ENCODE measurements at places on chromosomes 3 and 15.

DNA sequence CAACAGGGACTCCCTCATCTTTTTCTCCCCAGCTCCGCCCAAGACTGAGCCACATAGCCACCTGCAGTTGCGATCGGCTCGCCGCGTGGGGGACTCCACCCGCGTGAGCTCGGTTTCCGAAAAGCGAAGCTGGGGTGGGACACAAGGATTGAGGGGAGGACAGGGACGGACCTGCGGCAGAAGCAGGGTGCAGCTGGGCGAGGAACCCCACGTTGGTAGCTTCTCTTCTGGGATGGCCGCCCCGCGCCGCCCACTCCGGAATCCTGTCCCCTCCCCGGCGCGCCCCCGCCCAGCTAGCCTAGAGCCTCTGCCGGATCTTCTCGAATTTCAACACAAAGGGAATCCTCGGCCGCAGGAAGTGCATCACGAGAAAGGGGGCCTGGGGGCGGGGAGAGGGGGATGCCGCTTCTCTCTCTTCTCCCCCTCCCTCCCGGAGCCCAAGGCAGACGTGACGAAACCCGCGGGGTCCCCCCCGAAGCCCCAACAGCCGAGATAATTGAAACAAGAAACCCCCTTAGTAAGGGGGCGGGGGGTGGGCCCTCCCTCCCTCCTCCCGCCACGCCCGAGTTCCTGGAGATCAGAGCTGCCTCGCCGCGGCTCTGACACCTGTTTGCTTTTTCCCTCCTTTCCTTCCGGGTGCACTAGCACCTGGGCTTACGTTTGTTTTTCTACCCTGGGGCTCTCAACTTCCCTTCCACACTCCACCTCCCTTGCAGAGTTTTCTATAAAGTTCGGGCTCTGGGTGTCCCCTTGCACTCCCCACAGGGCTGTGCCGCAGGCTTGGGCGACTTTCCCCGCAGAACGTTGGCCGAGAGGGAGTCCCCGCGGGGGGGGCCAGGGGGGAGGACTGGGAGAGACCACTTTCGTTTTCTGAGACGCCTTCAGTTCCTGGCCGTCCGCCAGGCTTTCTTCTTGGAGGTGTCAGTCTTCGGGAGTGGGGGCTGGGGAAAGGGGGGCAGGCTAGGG lies 1.3 kb upstream of the KCNH8 start:
- peak; percentile 94 for DNase-seq

DNA sequence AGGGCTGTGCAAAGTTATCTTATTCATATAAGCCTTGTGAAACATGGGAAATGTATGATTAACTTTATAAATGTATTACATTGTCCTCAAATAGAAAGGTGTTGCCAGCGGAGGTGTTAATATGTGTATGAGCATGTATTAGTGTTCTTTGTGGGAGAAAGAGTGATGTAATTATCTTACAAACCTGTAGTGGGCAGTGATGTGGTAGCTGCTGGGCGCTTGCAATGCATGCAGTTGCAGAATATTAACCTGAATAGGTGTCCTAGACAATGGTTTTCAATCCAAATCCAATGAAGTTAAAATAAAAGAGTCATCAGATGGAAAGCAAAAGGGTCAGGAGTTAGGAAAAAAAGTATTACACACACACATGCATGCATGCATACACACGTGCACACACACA lies 881.3 kb upstream of the CADM2 start:
- DNase-seq: no peak

DNA sequence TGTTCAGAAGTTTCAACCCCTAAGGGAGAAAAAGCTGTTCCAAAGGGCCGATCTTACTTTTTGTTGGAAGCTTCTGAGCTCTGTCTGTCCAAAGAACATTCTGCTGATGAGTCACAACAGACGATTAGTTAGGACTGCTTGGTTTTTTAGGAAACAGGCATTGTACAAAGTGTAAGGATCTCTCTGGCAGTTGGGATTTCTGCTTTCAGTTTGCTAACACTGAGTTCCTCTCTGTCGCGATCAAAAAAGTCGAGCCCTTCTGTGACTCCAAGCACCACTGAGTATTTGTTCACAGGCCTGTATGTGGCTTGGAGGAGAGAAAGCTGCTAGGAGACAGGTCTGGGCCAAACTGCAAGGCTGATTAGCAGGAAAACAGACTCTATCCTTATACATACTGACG lies 91.8 kb upstream of the PFN2 start:
- peak; percentile 74 for DNase-seq

DNA sequence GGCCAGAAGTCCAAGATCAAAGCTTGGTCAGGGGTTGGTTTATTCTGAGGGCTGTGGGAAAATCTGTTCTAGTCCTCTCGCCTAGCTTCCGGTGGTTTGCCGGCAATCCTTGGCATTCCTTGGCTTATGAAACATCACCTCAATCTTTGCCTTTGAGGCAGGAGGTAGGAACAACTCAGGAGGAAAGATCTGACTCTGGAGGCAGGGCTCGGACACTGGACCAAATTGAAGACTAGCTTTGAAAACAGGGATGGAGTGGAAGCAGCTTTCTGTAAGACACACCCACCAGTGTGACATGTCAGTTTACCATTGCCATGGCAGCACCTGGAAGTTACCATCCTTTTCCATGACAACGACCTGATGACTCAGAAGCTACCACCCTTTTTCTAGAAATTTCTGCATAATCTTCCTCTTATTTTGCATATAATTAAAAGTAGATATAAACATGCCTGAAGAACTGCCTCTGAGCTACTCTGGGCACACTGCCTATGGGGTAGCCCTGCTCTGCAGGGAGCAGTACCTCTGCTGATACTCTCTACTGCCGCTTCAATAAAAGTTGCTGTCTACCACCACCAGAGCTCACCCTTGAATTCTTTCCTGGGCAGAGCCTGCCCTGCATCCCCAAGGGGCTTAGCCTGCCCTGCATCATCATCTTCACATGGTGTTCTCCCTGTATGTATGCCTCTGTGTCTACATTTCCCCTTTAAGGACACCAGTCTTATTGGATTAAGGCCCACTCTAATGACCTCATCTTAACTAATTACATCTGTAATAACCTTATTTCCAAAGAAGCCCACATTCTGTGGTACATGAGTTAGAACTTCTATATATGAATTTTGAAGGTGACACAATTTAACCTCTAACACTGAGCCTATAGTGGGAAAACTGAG lies 38.3 kb upstream of the TM4SF4 start:
- no peak for DNase-seq

GRCh38 chr3:50912746-50913145 lies 238.0 kb downstream of the DOCK3 start:
- DNase-seq: no peak

- no peak for DNase-seq
Measured at GRCh38 chr3:103657756-103658155, 1222.9 kb downstream of the ZPLD1 start.

DNA sequence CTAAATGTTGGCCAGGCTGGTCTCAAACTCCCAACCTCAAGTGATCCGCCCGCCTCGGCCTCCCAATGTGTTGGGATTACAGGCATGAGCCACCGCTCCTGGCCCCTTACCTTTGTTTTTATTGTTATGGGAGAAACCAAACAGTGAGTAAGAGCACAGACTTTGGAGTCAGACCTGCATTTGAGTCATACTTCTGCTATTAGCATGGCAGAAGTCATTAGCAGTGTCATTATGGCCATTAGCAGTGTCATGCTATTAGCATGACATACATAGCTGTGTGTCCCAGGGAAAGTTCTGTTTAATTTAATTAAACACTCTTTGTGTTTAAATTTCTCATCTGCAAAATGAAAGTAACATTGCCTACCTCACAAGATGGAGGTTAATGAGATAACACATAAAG lies 54.8 kb downstream of the SQOR start:
- DNase-seq: no peak

DNA sequence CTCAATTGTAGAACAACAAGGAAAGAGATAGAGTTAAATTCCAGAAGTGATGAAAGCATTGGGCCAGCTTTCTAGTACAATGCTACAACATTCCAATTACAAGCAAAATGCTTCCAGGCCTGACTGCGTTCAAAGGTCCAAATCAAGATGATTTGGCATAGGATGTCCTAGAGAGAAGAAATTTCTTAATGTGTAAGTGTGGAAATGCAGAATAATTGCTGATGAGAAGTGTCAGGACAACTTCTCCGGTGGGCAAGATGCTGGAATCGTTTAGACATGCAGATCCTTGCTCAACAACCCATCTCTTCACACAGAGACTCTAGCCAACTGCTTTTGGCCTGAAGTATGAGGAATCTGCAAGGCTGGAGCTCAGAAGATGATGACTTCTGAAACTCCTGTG lies 71.1 kb upstream of the PDZRN3 start:
- DNase-seq: no peak

DNA sequence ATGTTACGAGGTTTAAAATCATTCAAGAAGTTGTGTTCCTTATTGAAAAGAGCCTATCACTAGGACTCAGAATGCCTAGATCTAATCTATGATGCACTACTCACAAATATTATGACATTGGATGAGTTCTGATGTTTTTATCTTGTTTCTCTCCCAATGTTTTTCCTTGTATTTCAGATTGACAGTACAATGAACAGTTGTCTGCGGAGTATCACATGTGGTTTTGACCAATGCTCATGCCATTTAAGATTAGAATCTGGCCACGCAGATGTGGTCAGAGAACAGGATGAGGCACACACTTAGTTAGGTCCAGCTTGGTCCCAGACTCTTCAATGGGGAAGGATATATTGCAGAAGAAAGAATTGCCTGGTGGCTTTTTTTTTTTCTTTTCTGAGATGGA lies 25.6 kb upstream of the CCDC50 start:
- DNase-seq: no peak

DNA sequence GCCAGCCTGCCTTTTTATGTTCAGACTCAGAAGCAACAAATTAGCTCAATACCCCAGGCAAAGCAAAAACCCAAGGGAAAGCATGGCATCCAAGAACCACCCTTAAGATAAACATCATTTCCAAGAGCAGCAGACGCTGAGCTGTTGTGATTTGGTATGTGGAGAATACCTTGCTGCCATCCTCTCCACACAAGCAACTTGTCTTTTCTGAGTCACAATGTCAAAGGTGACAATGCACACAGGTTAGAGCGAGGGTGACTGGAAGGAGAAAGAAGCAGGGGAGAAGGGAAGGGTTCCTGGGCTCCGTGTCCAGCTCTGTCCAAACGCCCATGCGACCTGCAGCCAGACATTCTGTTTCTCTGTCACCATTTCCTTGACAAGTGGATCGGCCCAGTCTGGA lies 6.0 kb downstream of the PCSK6 start:
- DNase-seq: no peak

GRCh38 chr15:42577514-42578031 lies 2.2 kb downstream of the STARD9 start:
- peak; percentile 69 for DNase-seq

GRCh38 chr15:41847981-41848380 lies 9.3 kb downstream of the PLA2G4B start:
- no peak for DNase-seq

- DNase-seq: no peak
Measured at GRCh38 chr3:29338377-29338776, 57.5 kb downstream of the RBMS3 start.

DNA sequence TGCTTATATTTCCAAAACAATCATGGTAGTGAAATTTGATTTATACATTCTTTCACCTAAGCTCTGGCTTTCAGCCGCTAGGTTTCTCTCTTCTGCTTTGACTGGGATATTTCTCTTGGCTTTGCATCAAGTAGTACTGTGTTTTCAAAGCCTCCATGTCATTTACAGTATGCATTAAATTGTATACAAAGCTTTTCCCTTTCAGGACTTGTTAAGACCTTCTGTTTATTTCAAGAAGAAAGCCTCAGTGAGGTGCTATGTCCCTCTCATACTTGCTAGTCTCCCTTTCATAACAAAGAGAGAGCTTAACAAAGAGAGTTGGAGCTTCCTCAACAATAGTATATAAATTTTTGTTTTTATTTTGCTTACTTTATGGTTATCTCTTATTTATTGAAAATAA lies 84.2 kb upstream of the SLC25A26 start:
- no peak for DNase-seq

GRCh38 chr3:119600732-119601131 lies 3.0 kb downstream of the PLA1A start:
- peak; percentile 58 for DNase-seq

DNA sequence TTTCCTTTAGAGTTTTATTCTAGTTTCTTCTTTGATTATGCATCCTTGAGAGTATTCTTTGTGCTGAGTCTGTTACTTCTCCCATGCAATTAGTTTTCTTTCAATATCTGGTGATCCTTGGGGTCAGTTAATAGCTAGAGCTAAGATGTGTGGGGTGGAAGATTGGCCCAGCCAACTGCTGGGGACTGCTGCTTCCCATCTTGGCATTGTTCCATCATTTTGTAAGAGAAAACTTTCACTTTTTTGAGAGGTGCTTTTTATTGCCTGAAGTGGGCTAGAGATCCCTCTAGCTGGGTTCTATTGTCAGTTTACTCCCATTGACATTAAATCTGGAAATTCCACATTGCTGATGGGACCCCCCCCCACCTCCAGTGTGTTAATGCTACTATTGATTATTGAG lies 15.4 kb downstream of the BCL2L10 start:
- DNase-seq: no peak

GRCh38 chr3:8574670-8575322 lies 69.8 kb downstream of the SSUH2 start:
- DNase-seq: no peak

GRCh38 chr15:35271371-35272043 lies 186.4 kb upstream of the NANOGP8 start:
- DNase-seq: no peak

DNA sequence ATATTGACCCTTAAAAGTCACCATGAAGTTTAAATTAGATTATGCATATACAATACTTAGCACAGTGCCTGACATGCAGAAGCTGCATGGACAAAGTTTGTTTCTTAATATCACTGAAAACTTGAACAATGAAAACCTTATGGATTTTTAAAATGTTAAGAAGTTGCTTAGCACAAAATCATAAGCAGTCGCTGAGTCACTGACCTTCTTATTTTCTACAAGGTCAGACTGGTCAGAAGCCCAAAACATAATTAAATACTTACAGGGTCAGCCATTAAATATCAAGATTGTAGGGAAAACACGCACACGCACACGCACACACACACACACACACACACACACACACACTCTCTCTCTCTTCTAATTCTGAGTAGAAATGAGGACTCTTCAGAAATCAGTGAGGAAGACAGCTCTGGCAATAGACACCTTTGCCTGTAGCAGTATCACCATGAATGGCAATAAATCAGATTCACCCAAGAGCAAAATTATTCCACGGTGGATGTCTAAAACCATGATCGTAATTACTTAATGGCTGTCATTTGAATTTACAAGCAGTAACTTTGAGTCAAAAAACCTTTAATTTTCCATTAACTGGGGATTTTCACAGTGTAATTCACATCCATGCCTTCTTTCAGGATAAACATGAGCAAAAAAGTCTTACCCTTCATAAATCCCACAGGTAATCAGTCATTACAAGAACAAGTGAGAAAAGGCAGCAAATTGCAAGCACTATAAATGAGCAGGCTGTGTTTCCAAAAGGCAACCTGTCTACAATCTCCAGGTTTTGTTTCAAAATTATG lies 147.5 kb downstream of the OSBPL10 start:
- DNase-seq: no peak

All from cardiac muscle cell (in vitro differentiated cells and primary cell).